ENCODE measurements at places on chromosomes 12 and 14.

DNA sequence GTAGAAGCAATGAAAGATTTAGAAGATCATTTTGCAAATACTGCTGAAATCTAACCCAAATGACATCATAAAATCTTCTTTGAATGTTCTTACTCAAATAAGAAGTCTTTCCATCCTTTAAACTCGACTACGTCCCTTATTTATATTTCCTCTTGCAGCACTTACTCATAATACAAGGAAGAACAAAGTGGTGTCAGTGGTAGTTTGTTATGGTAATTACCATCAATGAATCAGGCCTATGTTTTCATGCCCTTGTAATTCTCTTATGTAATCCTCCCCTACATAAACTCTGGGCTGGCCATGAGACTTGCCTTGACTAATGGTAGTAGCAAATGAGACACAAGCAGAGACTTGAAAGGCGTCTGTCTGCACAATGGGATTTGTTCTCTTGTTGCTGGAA lies 17.0 kb downstream of the EEA1 start:
- DNase-seq = no peak

DNA sequence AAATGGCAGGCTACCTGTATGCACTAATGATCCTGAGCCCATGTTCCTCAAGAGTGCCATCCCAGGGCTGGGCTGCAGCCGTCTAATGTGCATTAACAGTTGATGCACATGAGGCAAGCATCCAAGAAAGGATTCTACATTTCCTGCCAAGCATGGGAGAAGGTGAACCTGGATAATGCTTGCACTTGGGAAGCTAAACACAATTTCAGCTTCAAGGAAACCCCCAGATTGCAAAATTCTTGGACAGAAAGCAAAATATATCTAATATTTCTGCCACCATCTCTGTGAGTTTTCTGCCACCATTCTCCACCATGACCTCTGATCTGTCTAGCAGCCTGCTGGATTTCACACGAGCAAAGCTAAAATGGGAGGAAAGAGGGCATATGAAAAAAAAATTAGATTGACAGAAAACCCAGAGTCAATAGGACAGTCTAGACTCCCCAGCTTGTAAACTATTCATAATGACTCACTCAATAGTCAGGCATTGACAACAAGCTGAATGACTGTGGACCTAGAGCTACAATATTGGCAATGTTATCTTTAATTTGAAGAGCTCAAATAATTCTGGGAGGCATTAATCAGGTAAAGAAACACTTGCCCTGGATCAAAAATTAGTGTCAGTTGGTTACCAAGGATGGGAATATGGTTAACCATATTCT lies 91.9 kb upstream of the BCL2L14 start:
- DNase-seq = no peak

DNA sequence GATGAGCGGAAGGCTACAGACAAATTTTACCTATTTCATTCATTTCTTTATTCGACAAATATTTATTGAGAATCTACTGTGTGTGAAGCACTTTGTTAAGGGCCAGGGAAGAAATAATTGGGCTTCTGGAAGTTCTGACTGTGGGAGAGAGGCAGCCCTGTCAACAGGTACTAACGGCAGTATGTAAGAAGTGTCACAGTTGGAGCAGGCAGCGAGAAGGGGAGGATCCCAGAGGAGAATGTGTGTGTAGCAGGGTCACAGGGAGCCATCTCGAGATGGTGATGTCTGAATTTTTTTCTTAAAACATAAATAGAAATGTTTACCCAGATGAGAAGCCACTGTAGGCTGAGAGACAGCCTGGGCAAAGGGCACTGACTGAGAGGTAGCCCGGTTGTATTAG lies 163.3 kb upstream of the SLC38A2 start:
- DNase-seq = no peak

- no peak for DNase-seq
Measured at GRCh38 chr12:108547686-108548085, 13.3 kb downstream of the SART3 start.

DNA sequence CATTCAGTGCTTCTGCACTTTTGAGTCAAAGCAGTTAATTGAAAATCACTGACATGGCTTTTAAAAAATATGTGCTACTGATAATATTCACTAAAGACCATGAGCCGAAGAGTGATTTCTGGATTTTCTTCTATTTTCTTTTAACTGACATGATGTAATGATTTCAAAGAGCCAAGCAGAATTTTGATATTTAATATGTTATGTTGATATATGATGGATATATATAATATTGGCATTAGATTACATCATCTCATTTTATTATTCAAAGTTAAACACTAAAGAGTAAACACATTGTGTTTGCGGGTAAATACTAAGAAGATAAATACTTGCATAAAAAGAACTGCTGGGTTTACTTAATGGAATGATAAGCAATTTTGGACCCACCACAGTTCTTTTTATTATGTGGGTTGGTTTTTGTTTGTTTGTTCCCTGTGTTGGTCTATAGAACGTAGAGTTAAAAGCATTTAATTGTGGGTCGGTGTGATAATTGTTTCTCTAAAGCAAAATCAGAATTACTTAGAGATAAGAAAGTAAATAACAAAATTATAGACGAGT lies 692 bp downstream of the SPIC start:
- no peak for DNase-seq

DNA sequence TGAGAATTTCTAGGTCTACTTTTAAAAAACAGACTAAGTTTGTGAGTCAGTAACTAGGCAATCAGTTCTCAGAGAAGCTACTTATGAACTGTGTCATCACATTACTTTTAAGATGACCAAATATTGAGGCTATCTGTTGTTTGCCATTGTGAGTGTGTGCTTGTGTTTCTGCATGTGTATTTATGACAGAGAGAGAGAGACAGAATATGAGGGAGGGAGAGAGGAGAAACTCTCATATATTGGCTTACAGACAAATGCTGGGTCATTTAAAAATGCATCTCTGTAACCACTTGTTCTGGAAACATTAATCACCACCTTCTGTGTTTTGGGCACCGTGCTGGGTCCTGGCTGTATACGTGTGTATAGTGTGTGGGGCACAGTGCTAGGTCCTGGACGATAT lies 161.5 kb upstream of the FRMD6 start:
- no peak for DNase-seq

GRCh38 chr12:6478416-6478815 lies 7.9 kb upstream of the VAMP1 start:
- DNase-seq = no peak

- no peak for DNase-seq
Measured at GRCh38 chr14:93090826-93091555, 24.7 kb downstream of the ITPK1 start.

DNA sequence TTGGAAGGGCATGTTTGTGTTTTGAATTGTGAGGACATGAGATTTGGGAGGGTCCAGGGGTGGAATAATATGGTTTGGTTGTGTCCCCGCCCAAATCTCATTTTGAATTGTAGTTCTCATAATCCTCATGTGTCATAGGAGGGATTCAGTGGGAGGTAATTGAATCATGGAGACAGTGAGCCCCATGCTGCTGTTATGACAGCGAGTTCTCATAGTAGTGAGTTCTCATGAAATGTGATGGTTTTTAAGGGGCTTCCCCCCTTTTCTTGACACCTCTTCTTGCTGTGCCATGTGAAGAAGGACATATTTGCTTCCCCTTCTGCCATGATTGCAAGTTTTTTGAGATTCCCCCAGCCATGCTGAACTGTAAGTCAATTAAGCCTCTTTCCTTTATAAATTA lies 260.0 kb downstream of the DUSP6 start:
- DNase-seq = no peak

Measured in stimulated activated CD4-positive, alpha-beta T cell treated with anti-CD3 and anti-CD28 coated beads, TNF-alpha, amount 100 ng/mL, for 24 hours (primary cell).